Stimulated activated CD8-positive, alpha-beta memory T cell treated with anti-CD3 and anti-CD28 coated beads, Interleukin-7, amount 100 ng/mL, for 4 hours (primary cell): ENCODE measurements at places on chromosomes 6 and 20.

DNA sequence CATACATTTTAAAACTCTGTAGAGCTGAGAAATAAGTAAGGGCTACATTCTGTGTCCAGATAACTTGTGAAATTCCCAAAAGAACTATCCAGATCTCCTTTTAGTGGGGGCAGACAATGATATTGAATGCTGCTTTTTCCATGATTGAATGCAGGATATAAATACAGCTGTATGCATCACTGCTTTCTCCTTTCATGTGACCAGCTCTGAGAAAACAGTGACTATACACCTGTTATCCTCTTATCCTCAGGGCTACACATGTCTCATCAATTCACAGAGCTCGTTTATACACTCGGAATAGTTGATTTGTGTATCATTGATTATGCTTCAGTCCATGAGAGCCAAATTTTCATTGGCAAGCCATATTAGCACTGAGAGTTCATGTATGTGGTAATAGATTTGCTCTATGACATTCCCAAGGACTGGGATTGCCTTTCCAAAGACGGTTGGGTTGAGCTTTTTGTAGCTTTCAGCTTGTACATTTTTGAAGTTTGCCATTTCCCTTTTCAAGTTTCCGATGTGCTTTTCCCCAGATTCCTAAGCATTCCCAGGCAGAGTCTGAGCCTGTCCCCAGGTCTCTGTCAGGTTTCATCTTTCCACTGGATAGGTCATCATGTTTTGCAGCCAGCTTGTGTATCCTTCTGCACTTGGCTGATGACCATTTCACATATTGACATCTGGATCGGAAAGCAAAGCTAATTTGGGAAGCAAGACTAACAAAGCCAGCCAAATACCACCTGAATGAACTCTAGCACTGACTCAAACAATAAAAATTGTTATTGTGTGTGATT, 97.7 kb downstream of the RFX6 start:
- no peak for DNase-seq

GRCh38 chr6:147203311-147204059, 732 bp upstream of the STXBP5 start:
- peak; percentile 24 for DNase-seq

DNA sequence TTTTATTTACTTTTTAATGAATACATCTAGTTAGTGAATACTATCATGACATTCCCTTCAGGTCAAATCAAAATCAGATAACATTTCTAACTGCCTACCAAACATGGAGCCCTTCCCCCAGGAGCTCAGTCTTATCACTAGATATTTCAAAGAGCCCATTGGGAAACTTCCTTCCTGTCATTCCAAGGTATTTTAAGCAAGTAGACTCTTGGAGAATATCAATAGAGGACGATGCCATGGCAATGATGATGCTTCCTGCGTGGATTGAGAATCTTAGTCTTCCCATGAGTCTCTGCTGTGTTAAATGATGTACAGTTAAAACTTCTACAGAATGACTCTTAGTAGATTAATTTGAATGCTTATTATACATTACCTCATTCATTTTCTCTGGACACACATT, 384.9 kb downstream of the CENPW start:
- no peak for DNase-seq

DNA sequence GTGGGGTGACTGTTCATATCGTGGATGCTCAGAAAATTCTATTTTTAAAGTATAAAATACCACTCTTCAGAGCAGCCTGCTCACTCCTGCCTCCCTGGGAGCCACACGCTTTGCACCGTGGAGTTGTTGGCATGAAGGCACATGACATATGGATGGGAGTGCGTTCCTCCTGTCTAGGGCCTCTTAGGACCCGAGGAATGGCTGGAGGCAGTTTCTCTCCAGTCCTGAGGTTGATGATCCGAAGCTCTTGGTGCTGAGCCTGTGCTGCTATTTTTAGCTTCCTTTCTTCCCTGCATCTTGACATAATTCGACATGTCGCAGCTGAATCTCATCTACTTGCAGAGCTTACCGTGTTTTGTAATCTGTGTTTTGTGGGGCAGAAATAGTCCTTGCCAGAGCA, 73.9 kb downstream of the PHACTR3 start:
- DNase-seq: no peak

DNA sequence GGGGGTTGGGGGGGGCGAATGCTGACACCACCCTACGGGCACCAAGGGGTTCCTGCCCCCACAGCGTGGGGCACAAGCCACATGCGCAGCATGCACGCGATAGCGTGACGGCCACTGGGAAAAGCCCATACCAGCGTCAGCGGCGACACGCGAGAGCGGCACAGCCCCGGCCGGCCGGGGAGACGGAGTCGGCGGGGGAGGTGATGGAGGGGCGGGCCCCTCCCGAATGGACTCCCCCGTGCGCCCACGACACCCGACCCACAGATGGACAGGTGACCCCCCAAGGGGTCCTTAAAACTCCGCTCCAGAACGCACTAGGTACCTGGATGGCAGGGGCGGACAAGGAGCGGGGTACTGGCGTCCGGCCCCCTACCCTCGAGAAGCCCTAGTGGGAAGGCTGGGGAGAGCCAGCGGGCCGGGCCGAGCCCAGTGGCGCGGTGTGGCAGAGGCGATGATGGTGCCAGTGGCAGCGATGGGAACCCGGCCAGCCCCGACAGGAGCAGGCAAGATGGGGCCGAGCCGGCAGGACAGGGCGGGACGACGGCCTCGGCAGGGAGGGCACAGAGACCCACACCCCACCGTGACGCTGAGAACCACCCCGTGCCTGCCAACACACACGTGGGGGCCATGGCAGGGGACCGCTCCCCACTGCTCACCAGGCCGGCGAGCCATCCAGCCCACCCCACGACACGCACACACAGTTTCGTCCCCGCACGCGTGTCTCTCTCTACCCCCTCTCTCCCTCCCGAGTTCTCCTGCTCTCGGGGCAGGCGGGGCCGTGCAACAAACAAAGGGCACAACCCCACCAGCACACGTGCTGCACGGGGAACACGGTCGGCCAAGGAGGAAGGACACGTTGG, 1959.8 kb upstream of the DEFB115 start:
- DNase-seq: no peak

DNA sequence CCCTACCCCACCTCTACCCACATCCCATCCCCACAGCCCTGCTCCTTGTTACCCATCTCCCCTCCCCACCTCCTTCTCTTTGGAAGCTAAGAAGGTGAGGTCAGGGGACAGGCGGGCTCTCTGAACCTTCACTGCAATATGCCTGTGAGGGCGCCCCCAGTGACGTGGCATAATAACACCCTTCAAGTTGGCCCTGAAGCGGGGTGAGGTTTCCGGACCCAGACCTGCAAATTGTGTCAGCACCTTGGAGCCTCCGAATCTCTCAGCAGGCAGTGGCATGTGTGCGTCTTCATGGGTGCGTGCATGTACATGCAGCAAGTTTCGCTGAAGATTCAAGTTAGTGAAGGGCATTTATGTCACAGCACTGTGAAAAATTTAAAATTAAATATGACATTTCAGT, 114.6 kb downstream of the SOBP start:
- DNase-seq: no peak

DNA sequence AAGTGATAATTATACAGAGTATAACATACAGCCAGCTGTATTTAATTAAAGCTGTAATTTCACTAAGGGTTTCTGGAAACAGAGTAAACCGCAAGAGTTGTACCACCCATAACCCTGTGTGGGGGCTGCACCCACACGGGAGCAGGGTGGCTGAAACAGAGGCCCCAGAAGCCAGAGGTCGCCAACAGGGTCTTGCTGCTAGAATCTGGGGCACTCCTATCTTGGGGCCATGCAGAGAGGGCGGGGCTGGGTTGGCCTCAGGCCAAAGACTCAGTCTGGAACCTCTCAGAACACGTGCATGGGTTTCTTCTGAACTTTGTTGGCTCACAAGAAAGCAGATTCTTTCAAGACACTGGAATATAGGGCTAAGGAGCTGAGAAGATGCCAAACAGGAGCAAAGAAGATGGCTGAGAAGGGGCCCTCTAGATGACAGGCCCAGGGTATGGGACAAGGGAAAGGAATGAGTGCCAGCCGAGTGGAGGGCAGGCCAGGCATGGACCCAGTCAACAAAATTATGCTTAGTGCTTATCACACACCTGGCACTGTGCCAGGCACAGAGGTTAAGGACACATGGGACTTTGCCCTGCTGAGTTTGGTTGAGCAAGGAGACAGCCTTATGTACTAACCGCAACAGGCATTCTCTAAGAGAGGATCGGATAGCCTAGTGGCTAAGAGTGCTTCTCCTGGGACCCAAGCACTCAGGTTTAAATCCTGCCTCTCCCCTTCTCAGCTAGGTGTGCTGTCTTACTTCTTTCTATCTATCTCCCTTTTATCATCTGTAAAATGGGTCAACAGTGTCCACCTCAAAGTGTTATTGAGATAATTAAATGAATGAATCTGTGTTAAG, 96.6 kb upstream of the FOXP4 start:
- DNase-seq: no peak

GRCh38 chr6:132089173-132089572, 138.0 kb upstream of the CCN2 start:
- no peak for DNase-seq

GRCh38 chr20:58223358-58223941, 5.0 kb downstream of the ANKRD60 start:
- DNase-seq: no peak

GRCh38 chr6:80196906-80197305, 90.4 kb downstream of the BCKDHB start:
- DNase-seq: no peak

DNA sequence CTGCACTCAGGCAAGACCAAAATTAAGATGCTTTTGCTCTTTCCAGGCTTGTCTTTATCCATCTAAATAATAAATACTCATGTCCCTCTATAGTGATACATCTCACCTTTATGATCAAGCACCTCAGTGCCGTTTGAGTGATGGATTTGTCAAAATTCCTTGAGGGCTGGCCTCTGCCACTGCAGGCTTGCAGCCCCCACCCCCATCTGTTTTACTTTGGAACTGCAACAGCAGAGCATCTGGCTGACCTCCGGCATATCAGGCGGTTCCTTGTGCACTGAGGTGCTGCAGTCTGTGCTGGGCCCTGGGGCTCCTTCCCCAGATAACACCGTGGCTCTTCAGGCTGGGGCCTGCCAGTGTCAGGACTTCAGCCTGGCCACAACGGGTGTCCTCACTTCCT, 386.9 kb downstream of the CDH26 start:
- no peak for DNase-seq

- no peak for DNase-seq
These were observed 1.7 kb upstream of the DLL1 start for GRCh38 chr6:170292407-170293158.
